Naive thymus-derived CD8-positive, alpha-beta T cell (primary cell): ENCODE measurements at places on chromosomes 6 and 20. TPM values are rescaled to one million over a fixed set of nuclear protein-coding genes. Genes with fewer than 3 reads are reported as not detected.
A peak's percentile ranks its signal among the peaks of the same experiment; 100 is the strongest.

GRCh38 chr6:26554447-26554696, 16.2 kb downstream of the HMGN4 start:
- DNase-seq: no peak

The SLC17A2 gene
- total RNA-seq: not detected

DNA sequence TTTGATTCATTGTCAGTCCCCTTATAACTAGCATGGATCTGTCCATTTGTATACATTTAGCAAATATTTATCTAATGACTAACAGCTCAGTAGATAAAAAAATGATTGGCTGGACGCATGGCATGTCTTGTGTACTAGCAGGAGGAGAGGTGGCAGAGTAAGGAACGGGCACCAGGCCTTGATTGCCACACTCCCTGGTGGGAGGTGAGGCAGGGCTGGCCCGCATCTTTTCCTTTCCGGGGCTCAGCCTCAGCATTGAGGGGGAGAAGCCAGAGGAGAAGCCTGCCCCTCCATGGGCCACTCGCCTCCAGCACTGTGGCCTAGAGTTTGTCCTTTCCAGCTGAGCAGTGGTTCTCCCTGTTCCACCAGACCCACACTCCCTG, 84.9 kb upstream of the TMEM181 start:
- DNase-seq: no peak

DNA sequence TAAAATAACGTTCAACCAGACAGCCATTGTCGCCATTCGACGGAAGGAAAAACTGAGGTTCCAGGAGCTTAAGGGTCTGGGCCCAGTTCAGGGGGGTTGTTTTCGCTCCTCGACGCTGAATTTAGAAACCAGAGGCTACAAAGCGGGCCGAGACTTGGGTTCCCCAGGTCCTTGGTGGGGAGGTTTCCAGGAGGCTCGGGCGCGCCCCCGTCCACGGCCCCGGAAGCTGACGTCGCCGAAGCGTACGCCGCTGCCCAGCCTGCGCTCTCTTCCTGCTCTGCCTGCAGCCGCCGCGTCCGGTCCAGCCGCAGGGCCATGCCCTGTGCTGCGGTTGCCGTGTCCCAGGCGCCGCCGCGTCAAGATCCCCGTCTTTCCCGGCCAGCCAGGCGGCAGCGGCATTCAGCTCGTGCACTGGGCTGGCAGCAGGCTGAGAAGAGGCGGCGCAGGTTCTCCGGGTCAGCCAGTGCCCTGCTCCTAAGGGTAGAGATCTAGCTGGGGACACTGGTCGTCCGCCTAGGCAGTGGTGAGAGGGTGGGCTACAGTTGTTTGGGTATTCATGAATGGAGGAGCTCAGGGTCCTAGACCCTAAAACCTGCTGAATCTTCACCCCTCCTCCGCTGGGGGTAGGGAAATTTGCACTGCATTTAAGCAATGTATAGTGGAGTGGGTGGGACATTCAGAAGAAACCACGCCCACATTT, 901 bp upstream of the TRIM26 start:
- DNase-seq: peak; percentile 64

- no peak for DNase-seq
Measured at GRCh38 chr6:36622901-36623546, 28.9 kb downstream of the SRSF3 start.

GRCh38 chr6:16118825-16119224, 10.1 kb upstream of the MYLIP start:
- no peak for DNase-seq

The MUC21 gene
- total RNA-seq: not detected

- DNase-seq: no peak
Measured at GRCh38 chr6:142328070-142328469, 26.3 kb downstream of the ADGRG6 start.

DNA sequence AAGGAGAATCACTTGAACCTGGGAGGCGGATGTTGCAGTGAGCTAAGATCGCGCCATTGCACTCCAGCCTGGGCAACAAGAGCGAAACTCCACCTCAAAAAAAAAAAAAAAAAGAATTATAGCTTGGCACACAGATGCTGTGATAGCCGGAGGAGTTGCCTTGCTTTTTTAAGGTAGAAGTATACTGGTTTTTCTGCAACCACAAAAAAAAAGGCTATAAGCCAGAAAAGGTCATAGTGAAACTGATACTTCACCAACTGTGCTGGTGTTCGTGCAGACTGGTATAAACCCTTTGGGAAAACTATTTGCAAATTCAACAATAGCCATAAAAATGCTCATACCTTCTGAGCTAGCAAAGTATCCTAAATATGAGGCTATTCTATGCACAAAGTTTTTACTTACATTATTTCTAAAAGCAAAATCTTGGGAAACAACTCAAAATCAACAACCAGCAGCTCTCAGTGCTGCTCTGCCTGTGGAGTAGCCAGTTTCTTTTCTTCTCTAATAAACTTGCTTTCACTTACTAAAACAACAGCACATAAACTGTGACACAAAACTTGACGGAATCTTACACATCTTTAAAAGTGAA, 44.0 kb downstream of the B4GALT5 start:
- DNase-seq: no peak

The SLC26A8 gene
- total RNA-seq: not detected

- no peak for DNase-seq
Measured at GRCh38 chr6:27281105-27281539, 31.0 kb downstream of the POM121L2 start.

GRCh38 chr6:36033935-36034334, 6.3 kb downstream of the MAPK14 start:
- DNase-seq: peak; percentile 21

The CITED2 gene
- total RNA-seq: 92.4 TPM

DNA sequence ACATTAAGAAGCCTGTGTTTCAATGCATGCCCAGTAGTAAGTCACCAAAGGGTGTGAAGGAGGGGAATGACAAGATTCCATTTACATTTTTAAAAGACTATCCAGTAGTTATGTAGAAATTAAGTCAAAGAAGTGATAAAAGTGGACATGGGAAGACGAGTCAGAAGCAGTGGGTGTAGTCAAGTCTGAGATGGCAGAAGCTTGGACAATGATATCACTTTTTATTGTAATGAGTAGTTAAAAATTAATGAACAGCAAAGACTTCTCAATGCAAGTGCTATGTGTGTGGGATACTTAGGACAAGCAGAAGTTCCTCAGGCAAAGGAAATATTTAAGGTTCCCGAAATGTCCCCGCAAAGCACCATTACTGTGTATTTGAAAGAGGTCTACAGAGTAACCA, 156.0 kb downstream of the DST start:
- no peak for DNase-seq

DNA sequence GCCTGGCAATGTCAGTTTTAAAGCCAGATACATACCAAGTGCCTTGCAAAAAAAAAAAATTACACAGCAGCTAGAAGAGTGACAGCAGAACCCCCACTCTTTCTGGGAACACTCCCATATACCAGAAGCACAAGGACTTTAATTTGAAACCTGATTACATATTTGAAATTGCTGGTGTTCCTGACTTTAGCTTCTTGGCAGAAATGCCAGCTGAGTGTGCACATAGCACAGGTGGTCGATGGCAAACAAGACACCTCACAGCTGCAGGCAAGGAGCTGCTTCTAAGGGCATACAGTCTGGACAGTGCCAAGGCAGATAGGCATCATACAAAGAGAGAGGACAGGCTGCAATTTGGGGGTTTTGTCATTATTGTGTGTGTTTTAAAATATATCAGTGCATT, 150.7 kb upstream of the SGK1 start:
- no peak for DNase-seq

- no peak for DNase-seq
Measured at GRCh38 chr6:107082045-107082444, 33.3 kb downstream of the BEND3 start.
